Fibroblast of the conjunctiva (primary cell): ENCODE measurements at places on chromosomes 16 and 17.

GRCh38 chr17:18177133-18177532 is 6.5 kb upstream of the ALKBH5 start:
- DNase-seq, result no peak

GRCh38 chr16:19274165-19274797 is 11.2 kb upstream of the CLEC19A start:
- no peak for DNase-seq

- DNase-seq, result no peak
Observed at GRCh38 chr16:19677402-19677801, 40.6 kb downstream of the KNOP1 start.

GRCh38 chr16:89410794-89411309 is 79.5 kb downstream of the ANKRD11 start:
- peak; percentile 93 for DNase-seq

GRCh38 chr17:42667088-42667951 is 8.2 kb downstream of the TUBG2 start:
- DNase-seq, result peak; percentile 76

DNA sequence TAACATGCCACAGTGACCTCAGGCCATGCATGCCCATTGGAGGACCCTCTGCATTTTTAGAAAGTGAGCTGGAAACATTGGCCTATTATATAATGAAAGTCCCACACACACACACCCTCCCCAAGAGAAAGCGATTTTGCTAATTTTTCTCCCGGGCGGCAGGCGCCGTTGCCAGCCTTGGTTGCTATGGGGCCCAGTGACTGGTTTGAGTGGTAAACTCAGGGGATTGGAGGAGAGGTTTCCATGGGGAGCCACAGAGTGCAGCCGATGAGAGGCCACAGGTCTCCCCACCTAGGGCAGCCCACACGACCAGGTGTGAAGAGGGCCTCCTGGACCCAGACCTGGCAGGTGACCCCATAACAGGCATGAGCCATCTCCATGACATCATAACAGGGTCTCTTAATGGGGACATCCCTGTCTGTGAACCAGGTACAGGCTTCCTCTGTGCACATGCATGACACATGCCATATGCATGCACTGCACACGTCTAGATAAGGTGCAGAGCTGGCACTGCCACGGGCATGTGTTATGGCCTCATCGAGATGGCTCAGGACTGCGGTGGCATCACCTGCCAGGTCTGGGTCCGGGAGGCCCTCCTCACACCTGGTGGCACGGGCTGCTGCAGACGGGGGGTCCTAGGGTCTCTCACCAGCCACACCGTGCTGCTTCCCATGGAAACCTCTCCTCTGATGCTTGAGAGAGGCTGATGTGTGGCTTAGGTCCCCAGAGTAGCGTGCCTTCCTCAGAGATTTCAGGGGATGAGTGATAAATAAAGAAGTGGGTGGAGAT is 144.1 kb downstream of the RBFOX3 start:
- DNase-seq, result no peak

DNA sequence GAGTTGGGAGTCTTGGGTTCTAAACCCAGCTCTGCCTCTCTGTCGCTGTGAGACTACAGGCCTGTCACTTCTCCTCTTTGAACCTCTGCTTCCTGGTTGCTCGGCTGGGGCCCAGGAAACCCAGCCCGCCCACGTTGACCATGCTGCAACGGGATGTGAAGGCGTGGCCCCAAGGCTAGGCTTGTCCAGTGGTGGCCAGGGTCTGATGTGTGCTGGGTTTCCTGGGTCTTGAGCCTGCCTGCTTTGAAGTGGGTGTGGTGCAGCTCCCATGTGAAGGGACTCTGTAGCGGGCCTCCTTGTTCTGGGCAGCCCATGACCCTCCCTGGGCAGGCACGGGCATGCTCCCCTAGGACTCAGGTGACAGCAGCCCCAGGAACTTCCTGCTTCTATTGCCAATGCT is 82.3 kb downstream of the SDR42E1 start:
- no peak for DNase-seq

- DNase-seq, result no peak
Observed at GRCh38 chr16:87033541-87034300, 283.5 kb downstream of the C16orf95 start.

GRCh38 chr17:74798239-74798707 is 22.1 kb upstream of the NAT9 start:
- DNase-seq, result no peak

GRCh38 chr16:78372277-78372676 is 272.8 kb downstream of the WWOX start:
- DNase-seq, result no peak

GRCh38 chr16:59840169-59840568 is 1106.1 kb upstream of the GOT2 start:
- no peak for DNase-seq

GRCh38 chr16:1953734-1954133 is 755 bp downstream of the RPL3L start:
- DNase-seq, result no peak

DNA sequence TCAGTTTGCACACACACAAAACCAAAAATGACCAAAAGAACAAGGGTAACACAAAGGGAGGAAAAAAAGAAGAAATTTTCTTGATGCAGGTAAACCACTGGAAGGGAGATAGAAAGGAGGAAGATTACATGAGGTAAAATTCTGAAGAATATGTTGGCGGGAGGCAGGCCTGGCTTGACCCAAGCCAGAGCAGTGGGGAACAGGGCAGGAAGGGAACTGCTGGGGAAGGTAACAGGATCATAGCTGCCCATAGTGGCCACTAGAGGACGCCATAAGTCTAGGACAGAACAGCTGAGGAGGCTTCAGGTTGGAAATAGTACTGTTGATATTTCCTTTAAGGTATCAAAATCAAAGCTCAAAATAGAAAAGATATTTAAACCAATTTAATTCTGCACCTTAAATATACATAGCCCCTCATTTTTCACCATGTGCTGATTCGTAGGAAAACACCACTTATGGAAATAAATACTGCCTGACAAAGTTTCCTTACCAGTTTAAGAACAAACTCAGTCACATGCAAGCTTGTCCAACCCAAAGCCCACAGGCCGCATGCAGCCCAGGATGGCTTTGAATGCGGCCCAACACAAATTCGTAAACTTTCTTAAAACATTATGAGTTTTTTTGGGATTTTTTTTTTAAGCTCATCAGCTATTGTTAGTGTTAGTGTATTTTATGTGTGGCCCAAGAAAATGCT is 15.5 kb downstream of the VPS35 start:
- peak; percentile 44 for DNase-seq

GRCh38 chr17:19413761-19414160 is 2.7 kb downstream of the RNF112 start:
- DNase-seq, result no peak

GRCh38 chr16:86337581-86338402 is 172.5 kb upstream of the FOXF1 start:
- DNase-seq, result no peak

- peak; percentile 68 for DNase-seq
Observed at GRCh38 chr17:38451840-38452529, 23.7 kb downstream of the ARHGAP23 start.

- DNase-seq, result no peak
Observed at GRCh38 chr17:16480995-16481394, 11.0 kb downstream of the LRRC75A start.

GRCh38 chr17:38561416-38562214 is 44.1 kb downstream of the SRCIN1 start:
- DNase-seq, result no peak

DNA sequence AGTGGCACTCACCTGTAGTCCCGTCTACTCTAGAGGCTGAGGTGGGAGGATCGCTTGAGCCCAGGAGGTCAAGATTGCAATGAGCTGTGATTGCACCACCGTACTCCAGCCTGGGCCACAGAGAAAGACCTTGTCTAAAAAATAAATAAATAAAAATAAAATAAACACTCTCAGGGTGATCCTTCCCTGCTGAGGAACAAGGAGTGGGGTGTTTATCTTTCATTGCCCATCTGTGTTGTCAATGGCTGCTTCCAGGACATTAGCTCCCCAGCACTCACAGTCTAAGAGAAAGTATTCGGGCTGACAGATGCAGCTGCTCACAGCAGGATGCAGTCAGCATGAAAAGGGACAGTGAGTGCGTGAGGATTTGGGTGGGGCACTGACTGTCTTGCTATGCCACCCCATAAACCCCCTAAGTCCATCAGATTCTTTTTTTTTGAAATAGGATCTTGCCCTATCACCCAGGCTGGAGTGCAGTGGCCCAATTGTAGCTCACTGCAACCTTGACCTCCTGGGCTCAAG is 31.3 kb upstream of the RBBP6 start:
- DNase-seq, result no peak

GRCh38 chr17:80233202-80233601 is 13.0 kb downstream of the SLC26A11 start:
- no peak for DNase-seq

GRCh38 chr16:47627085-47627639 is 166.0 kb downstream of the PHKB start:
- no peak for DNase-seq

GRCh38 chr17:2343421-2343820 is 6.1 kb downstream of the SGSM2 start:
- no peak for DNase-seq

DNA sequence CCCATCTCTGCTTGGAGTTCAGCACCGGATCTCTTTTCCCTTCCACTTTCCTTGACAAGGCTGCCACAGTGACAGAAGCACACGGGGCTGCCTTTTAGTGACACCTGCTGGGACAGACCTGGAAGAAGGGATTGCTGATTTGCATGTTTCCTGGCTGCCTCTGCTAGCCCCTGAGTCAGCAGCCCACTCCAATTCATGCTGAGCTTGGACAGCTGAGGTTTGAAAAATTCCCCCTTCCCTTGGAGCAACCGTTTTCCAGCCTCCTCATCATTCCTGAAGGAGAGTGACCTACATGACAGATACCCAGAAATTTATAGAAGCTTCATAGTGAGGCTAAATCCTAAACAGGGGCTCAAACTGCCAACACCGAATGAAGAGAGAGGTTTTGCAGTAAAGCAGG is 18.8 kb upstream of the RBL2 start:
- DNase-seq, result no peak

GRCh38 chr17:32111141-32111771 is 31.0 kb upstream of the RHOT1 start:
- DNase-seq, result peak; percentile 47

DNA sequence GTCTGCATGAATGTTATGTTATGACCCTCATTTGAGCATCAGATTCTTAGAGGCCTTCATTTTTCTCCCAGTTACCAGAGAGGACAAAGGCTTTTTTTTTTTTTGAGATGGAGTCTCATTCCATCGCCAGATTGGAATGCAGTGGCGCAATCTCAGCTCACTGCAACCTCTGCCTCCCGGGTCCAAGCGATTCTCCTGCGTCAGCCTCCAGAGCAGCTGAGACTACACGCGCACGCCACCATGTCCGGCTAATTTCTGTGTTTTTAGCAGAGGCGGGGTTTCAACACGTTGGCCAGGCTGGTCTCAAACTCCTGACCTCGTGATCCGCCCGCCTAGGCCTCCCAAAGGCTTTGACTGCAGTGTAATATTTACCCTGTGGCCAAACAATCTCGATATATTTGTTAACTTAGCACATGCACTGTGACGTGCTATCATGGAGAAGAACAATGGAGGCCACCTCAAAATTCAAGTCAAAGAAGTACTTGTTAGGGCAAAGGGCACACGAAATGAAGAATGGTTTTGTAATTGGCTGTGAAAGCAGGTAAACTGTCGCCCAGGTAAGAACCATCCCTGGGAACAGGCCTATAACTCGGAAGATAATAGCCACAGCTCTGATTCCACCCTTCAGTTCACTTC is 303.4 kb downstream of the SLC39A11 start:
- DNase-seq, result no peak

- DNase-seq, result no peak
Observed at GRCh38 chr17:16880121-16880842, 91.6 kb downstream of the TNFRSF13B start.

DNA sequence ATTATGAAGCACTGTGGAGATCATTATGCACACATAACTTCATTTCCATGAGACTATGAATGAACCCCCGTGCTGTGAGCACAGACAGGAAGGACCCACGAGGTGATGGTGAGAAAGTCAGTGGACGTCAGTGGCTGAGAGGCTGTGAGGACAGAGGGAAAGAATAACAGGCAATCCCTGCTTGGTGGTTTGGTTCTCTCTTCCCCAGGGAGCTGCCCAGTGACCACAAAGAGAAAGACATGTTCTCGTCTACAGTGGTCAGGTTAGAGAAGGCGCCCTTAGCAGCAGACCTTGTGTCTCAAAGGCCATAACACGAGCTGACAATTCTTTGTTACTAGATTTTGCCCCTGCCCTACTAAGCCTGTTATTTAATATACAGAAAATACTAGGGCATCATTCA is 609.2 kb downstream of the TOX3 start:
- DNase-seq, result no peak

GRCh38 chr17:50137042-50137441 is 7.1 kb upstream of the SAMD14 start:
- DNase-seq, result no peak

DNA sequence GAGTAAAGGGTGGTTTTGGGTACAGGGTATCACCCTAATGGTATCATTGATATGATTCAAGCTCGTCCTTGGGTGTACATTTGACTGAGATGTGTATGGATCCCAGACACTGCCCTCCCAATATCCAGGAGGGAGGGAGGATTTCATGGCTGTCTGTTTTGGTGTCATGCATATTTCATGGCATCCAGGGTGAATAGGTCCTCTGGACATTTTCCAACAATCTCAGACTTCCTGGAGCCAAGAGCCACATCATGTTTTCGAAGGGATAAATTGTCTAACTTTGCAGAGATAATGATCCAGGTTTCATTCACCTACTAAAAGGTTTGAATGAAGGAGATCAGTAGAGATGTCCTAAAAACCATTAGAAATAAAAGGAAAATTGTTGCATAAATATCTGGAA is 431.9 kb downstream of the SHISA9 start:
- DNase-seq, result no peak

- no peak for DNase-seq
Observed at GRCh38 chr16:31020536-31020935, 10.1 kb upstream of the STX1B start.

GRCh38 chr16:31505483-31505882 is 2.7 kb downstream of the RUSF1 start:
- no peak for DNase-seq

DNA sequence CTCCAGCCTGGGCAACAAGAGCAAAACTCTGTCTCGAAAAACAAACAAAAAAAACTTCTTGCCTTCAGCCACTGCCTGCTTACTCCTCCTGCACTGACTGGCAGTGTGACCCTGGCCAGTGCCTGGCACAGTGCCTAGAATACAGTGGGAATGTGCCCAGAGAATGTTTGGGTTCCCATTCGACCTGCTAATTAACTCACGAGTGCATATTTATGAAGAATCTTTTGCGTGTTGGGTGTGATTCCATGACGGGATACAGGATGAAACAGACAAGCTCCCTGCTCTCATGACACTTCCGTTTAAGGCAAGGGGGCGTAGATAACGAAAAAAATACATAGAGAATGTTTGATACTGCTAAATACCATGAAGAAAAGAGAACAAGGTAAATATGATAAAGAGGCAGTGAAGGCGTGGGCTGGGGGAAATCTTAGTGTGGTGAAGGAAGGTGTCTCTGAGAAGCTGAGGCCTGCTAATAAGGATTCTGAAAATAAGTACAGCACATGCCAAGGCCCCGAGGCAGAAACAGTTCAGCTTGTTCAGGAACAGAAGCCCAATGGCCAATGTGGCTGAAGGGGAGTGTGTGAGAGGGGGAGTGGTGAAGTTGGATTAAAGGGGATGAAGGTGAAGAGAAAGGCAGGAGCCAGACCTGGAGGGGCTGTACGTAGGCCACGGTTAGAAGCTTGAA is 4.3 kb downstream of the ABI3 start:
- no peak for DNase-seq

GRCh38 chr17:82923366-82924113 is 83.7 kb upstream of the ZNF750 start:
- DNase-seq, result no peak
